ENCODE measurements at places on chromosomes 4 and X. TPM values are rescaled to one million over a fixed set of nuclear protein-coding genes. Genes with fewer than 3 reads are reported as not detected.

Gene DMP1
- not detected for total RNA-seq

Gene TLR7
- total RNA-seq = not detected

GRCh38 chr4:55397126-55397436 is 1.3 kb downstream of the TMEM165 start:
- no peak for DNase-seq

DNA sequence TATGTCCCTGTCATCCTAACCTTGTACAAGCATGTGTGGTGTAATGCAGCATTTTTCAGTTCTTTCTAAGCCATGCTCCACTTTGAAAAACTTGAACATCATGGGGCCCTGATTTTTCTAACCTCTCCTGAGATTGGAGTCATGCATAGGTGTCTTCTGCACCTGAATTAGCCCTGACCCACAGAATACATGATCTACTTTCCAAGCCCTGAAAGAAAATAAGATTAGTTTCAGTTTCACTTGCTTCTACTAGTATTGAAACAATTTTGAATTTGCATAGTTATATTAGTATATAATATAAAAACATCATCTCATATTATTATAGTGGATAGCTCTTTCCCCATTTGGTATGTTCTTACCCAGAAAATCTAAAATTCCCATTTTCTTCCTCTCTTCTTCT is 178.2 kb downstream of the HS3ST1 start:
- no peak for DNase-seq

Gene ADH1C
- total RNA-seq = not detected

Gene TRO
- 15.0 TPM for total RNA-seq

- DNase-seq = no peak
Observed at GRCh38 chr4:42642101-42642797, 14.7 kb downstream of the ATP8A1 start.

GRCh38 chr4:98557194-98557892 is 101.1 kb downstream of the TSPAN5 start:
- DNase-seq = peak; percentile 18

GRCh38 chr4:108813261-108813660 is 50.4 kb upstream of the ETNPPL start:
- no peak for DNase-seq

Gene RHOXF1
- total RNA-seq = not detected

- no peak for DNase-seq
Observed at GRCh38 chr4:32251126-32251525, 1531.0 kb downstream of the PCDH7 start.

Gene COL25A1
- total RNA-seq = 1.7 TPM

Gene SSX2B
- not detected for total RNA-seq

Gene C4orf36
- not detected for total RNA-seq

GRCh38 chr4:168796362-168797106 is 213.5 kb downstream of the CBR4 start:
- no peak for DNase-seq

Gene TMSB15A
- 0.44 TPM for total RNA-seq

DNA sequence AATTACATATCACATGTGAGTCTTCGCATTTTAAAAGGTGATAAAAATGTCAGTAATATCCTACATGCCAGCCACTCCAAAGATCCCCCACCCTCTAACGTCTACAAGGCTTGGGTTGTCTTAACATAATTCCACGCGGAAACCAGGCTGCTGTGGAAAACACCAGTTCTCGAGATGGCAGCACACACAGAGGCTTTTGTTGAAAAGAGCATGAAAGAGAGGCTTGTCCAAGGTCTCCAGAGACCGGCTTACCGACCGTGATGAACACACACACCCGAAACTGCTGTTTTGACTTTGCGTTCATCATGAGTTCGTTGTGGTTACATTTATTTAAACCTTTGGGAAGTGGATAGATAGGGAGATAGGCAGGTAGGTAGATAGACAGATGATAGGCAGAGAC is 87.9 kb downstream of the CRLF2 start:
- DNase-seq = no peak

DNA sequence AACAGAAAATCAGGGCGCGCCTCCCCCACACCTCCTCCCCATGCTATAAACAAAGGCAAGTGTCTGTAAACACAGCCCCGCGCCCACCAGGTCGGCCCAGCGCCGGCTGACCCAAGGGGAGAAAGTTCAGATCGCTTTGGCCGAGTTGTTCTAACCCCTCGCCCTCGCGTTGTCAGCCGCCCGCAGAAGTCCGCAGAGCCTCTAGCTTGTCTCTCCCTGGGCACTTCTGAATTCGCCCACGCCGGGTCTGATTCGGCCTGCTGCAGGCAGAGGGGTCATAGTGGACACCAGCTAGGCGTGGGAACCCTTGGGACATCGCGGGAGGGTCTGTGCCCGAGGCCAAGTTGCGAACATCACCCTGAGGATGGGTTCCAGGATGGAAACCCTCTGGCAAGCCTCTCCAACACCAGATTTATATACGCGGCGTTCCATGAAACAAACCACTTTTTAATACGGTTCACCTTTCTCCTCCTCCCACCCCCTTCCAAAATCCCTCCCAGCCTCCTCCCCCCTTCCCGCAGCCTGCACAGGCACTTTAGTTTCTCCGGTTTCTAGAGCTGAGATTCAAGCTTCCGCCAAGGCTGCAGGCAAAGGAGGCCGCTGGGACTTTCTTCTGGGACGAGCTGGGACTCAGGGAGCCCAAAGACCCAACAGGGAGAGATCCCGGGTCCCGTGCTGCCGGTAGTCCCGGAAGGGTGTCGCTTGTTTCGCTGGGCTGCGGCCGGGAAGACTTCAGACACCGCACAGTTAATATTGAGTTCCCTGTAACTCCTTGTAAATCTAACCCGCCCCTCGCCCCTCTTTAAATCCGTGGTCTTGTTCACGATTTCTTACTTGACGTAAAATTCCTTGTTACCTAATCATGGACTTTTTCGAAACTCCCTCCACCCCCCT is 4.7 kb downstream of the HAND2 start:
- DNase-seq = no peak

GRCh38 chrX:12984603-12985319 is 9.9 kb downstream of the TMSB4X start:
- peak; percentile 56 for DNase-seq
